ENCODE measurements at places on chromosomes 7 and 10.

GRCh38 chr7:2476298-2476697, at the start of gene GRIFIN:
GRIFIN (minus strand) TSS chr7:2476398; CDS start chr7:2476383, 15 bp downstream.
- no peak for DNase-seq

DNA sequence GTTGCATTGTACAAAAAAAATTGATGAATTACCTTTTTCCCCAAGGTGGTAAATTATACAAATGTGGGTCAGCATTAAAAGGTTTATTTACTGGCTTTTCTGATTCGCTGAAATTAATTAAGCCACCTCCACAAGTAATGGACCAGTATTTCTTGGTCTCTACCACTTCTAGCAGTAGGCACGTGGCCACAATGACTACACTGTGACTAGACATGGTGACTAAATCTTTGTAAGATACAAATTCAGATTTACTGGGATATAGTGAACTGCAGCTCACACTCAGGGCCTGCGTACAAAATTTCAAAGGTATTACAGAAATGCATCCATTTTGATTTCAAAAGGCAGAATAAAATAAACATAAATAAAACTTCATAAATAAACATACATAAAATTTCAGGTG, 10.9 kb downstream of the HPSE2 start:
- DNase-seq, result no peak

DNA sequence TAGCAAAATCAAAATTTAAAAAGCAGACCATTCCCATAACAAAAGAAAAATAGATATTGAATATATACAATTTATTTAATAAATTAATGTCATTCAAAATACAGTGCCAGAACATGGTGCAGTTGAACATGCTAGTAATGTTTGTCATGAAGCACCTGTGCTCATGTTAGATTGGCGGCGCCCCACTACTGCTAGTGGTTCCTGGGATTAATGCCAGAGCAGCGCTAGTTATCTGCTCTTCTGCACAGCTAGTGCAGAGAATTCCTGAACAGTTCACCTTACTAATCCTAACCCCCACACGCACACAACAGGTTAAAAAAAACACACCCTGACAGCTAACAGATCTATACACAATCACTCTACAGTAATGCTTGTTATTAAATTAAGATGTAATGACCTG, 23.4 kb downstream of the KBTBD2 start:
- DNase-seq, result no peak

DNA sequence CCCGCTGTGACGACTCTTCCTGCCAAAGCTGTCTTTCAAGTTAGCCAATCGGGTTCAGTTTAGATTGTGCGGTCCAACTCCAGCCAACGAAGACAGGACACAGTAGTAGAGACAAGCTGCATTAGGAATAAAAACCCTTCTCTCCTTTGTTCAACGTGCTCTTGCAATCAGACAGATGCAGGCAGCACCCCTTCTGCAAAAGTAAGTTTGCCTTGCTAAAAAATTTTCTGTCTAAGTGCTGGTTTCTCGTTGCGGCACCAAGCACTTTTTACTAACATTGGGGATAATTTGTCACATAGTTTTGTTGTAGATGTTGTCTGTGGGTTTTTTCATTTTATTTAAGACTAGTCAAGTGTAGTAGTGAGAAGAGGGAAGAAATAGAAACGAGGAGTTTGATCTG, 58.1 kb downstream of the MINPP1 start:
- no peak for DNase-seq
